CD4-positive, alpha-beta T cell treated with Interferon gamma for 1 hour (primary cell): ENCODE measurements at places on chromosomes 5 and 9.

DNA sequence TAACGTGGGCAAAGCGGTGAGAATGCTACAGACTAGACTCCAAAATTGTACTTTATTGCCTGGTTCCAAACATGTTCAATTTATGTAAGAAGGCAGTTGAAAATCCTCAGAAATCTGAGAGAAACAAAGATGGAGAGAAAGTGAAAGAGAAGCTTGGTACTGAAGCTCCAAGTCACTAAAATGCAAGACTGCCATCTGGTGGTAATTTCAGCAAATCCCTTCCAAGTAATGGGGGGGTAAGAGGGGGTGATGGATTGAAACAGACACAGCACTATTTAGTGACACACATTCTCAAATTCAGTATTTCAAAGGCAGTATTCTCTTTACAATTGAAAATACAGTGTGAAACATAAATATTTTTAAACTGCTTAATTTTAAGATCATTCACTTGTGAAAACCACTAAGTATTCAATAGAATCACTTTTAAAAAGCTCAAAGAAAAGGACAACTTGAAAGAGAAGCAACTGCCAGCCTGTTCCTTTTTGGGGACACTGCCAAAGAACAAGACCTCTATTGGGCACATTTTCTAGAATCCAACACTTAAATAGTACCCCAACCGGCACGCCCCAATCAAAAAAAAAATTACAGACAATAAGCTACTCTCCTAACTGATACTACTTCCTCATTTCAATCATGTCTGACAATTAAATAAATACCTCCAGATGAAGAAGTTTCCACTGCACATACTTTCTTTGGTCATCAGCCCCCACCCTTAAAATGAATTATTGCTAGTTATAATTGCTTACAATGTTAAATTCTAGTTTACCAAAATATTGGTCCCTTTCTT, 131.5 kb downstream of the AGTPBP1 start:
- peak; percentile 12 for DNase-seq

GRCh38 chr9:74742792-74743730, 144.7 kb downstream of the TRPM6 start:
- no peak for DNase-seq

DNA sequence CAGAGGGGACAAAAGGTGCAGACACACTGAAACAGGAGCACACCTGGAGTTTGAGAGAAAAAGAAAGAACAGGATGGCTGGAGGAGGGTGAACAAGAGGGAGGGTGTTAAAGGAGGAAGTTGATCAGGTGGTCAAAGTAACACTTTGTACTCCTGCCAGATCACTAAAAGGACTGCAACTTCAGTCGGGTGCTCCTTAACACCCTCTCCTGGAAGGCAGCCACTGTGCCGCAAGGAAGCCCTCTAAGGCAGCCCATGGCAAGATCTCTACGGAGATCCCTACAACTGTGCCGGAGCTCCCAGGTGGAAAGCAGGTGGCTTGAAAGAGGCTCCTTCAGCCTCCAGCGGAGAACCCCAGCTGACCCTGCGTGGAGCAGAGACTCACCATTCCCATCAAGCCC, 124.4 kb upstream of the MSX2 start:
- DNase-seq: no peak

DNA sequence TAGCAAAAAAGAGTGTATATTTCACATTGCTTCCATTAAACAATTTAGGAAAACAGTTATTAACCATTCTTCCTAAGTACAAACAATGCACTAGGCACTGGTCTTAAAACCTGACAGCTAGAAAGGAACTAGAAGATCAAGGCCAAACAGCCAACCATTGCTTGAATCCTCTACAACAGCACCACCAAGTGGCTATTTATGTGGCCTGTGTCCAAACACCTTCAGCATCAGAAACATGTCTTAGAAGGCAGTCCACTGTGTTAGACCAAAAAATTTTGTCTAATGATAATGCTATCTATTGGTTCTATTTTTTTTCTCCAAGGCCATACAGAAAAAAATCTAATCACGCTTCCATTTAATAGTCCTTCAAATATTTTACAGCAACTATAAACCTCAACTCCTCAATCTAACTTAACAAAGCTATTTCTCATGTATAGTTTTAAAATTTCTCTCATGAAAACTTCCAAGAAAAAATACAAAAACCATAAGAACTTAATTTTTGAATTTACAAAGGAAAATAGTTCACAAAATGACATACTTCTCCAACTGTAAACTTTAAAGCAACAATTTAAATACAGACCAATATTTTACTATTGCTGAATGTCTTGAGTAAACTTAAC, 36.1 kb downstream of the CAAP1 start:
- no peak for DNase-seq

DNA sequence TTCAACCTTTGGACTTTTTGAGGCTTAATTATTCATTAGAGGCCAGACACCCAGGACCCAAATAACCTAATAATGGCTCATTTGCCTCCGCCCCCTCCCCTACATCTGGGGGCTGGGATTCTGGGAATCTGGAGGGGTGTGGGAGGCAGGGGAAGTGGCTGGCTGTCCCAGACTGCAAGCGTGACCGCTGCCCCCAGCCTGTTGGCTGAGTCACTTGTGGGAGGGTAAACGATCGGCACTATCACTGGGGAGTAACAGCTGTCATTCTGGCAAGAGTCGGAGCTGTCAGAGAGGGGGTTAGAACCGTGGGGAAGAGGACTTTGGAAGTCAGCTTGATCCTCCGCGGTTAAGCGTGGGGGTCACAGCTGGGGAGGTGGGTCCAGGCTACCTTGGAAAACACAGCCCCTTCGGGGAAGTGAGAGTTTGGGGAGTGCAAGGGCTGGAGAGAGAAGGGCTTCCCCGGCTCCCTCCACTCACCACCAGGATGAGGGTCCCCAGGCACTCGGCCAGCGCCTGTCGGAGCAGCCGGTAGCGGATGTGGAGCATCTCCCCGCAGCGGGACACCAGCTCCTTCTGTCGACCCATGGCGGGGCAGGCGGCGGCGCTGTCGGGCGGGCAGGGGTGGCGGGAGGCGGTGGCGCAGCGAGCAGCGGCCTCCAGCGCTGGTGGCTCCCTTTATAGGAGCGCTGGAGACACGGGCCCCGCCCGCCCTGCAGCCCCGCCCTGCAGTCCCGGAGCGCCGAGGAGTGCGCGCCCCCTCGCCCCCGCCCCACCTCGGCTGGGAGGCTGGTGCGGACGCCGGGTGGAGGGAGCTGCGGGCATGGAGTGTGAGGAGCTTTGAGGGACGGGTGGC, at the start of gene AQP3:
AQP3 (minus strand) TSS at position 648 of the 853 bp plus-strand sequence; CDS start at position 585, 63 bp downstream.
- DNase-seq: peak; percentile 71
